ENCODE measurements at places on chromosomes 11 and 22.

DNA sequence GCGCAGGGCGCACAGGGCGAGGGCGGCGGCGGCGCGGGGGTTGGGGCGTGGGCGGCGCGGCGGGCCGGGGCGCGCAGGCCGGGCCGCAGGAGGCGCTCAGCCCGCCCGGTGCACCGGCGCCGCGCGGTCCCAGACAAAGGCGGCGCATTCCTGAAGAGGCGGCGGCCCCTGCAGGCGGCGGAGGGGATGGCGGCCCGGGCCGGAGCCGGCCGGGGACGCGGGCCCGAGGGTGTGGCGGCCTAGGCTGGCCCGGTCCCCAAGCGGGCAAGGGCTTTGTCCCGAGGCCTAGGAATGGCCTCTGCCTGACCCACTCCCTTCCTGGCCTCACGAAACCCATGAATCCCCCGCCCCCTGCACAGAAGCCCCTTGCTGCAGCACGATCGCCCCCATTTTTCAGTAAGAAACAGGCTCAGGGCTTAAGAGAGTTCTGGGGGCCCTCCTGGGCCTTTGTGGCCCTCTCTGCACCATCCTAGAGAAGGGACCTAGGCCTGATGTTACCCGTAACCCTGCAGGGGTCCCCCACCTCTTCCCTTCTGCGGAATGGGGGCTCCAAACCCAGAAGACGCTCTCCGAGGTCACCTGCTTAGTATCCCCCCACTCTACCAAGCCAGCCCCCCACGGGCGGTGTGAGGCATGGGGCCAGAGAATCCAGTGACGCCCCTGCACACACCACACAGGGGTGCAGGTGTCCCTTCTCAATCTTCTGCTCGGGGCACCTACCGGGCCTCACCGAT lies at the start of gene RTN4R:
Gene RTN4R (minus strand): TSS at position 40 of the 734 bp plus-strand sequence. CDS start 226 bp downstream, outside the sequence.
- peak; percentile 19 for DNase-seq

DNA sequence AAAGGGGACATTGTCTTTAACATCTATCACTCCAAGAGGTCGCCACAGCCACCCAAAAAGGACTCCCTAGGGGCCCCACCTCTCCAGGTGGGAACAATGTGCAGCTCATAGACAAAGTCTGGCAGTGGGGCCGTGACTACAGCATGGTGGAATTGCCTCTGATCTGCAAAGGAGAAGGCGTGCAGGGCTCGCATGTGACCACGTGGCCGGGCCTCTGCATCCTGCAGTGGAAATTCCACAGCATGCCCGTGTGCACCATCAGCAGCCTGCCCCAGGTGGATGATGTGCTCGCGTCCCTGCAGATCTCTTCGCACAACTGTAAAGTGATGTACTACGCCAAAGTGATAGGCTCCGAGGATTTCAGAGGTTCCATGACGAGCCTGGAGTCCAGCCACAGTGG lies 18.5 kb downstream of the ALKBH3 start:
- DNase-seq: no peak

DNA sequence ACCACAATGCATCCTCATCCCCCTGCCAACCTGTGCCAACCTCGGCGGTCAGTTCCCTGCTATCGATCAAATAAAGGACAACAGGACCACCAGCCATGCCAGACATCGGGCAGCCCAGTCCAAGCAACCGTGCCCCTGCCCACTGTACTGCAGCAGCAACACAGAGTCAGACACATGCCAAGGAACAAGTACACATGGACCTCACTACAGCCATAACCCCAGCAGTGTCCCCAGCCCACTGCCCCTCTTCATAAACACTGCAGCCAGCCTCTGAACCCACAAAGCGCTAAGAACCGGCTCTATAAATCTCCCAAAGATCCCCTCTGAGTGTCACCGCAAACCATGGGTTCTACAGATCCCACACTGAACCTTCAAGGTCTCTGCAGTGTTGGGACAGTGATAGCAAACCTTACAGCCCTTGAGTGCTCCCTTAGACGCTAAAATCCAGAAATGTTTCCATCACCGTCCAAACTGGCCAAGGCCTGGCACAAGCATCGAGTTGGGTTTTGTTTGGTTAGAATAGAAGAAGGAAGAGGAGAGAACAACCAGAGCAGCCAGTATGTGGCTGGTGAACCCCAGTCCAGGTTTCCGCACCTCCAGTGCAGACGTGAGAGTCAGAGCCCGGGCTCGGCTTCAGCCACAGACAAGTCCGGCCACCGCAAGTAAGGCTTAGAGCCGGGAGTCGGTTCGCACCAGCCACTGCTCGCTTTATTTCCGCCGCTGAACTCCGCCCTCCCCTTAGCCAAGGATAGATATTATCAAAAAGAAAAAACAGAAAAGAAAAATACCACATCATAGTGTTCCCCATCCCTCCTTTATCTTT lies 7.9 kb downstream of the PAX6 start:
- DNase-seq: no peak

GRCh38 chr11:129392995-129393394 lies 17.3 kb downstream of the BARX2 start:
- no peak for DNase-seq

DNA sequence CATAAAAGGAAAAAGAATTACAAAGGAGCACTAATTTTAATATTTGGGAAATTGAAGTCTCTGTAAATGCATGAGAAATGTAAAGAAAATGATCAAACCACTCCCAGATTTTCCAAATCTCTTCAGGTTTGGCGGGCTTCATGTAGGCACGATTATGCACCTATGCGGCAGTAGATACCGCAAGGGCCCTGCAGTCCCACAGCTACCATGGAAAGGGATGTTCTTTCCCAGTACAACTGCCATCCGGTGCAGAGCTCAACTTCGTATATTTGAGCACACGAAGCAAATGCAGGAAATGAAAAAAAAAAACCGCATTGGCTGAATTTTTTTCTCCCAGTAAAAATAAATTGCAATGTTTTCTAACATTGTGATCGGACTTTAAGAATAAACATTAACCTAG lies 1.4 kb downstream of the SLC17A6 start:
- no peak for DNase-seq

DNA sequence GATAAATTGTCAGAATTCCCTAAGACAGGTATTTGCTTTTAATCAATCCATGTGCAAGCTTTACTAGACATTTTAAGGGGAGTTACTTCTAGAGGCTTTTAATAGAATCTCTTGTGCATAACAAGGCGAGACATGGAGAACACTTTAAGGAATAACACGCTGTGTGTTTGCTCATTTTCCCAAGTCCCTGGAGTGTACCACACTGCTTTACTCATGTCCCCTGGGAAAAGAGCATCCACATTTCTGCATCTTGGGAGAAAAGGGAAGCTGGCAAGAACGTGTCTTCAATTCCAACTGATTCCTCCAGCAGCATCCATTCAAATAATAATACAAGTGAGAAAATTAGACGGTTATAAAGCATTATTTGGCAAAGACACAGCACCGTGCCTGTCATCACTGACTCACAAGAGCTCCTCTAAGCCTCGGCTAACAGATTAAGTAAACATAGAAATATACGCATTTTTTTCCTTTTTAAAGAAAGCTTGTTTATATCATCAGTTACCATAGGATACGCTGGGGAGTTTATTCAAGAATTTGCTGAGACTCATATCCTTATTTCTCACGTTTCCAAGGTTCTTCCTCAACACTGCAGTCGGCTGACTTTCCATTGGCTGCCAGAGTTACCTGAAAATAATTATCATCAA lies 121.5 kb downstream of the CD44 start:
- DNase-seq: no peak

DNA sequence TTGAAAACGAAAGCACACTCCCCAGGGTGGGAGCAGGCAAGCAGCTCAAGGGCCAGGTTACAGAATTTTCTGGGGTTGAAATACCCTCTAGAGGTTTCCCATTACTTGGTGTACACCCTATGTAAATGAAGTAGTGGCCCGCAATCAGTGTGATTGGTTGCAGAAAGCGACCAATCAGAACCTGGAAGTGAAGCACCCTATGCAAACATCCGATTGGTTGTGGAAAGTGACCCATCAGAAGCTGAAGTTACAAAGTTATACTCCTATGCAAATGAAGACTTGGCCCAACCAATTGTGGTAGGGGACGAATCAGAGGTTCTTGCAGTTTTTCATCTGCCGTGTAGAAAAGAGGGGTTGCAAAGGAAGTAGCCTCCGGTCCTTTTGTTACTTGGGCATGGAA lies 19.2 kb downstream of the PRR5 start:
- no peak for DNase-seq

GRCh38 chr11:72070491-72070890 lies 9.9 kb downstream of the NUMA1 start:
- DNase-seq: no peak

- DNase-seq: no peak
Measured at GRCh38 chr11:7667460-7667859, 5.8 kb downstream of the CYB5R2 start.

DNA sequence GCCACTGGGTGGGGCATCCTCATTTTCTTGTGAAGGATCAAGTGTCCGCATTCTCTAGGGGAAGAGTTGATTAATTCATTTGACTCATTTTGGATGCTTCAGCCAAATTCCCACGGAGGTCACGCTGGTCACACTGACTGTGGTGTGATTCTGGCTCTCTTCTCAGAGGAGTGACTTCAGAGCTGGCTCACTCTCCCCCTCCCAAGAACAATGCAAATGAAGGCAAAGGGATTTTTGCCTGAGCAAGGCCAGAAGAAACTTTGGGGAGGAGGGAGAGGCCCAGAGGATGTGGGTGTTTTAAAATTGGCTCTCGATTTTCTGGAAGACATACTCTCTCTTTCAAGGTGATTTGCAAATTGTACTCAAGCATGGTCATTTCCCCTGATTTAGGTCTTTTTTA lies 51.1 kb upstream of the LMO2 start:
- DNase-seq: no peak

DNA sequence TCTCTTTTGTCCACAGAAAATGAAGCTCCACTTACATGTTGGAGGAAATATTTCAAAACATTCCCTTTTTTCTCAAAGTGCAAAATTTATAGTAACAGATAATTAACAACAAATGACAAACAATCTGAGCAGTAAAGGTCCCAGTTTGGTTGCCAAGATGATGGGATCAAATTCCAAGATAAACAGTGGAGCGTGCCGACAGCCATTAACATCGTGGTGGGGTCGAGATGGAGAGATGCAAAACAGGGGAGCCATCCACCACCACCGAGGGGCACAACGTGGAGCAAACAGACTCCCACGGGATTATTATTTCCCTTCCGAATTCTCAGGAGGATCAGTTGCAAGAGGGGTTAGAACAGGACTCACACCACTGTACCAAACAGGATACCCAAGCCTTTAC lies 17.2 kb downstream of the MPPED2 start:
- no peak for DNase-seq

GRCh38 chr11:61416941-61417340 lies 12.8 kb downstream of the CPSF7 start:
- no peak for DNase-seq

DNA sequence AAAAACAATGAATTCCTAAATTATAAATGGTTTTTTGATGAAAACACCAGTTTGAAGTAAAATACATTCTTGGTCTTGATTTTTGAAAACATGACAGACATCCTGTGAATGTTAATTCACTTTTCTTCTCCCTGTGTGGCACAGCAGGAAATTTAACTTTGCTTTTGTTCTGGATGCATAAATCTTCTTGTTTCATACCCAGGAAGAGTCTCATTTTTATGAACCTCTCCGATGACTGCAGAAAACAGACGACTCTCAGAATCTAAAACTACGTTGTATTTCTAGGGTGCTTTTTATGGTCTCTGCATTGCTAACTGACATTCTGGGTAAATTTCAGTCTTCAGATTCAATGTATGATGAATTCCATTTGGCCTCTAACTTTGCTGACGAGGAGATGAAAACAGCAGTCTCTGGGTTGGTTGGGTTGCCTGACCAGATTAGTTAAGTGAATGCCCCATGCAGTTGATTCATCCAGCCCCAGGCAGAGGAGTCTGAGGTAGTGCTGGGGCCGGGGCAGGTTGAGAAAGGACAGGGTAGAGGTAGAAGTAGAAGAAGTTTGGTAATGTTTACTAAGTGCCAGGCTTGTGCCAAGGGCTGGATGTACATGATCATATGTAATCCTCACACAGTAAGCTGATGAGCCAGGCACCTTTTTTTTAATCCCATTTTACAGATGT lies 20.1 kb downstream of the TCP11L1 start:
- DNase-seq: no peak

DNA sequence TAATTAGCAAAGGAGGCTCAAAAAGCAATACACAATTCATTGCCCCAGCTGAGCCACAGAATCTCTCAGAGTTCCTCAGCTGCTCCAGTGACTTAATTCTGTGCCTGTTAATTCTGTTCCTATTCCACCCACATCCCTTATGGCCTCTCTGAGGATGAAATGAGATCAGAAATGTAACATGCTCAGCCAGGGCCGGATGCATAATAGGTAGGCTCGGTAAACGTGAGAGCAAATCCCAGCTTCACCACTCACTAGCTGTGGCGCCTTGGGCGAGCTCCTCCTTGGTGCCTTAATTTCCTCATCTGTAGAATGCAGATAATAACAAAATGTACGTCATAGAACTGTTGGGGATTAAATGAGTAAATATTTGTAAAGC lies 42.8 kb upstream of the DKK3 start:
- no peak for DNase-seq

- peak; percentile 61 for DNase-seq
Measured at GRCh38 chr22:46592390-46592872, 27.8 kb upstream of the GRAMD4 start.

DNA sequence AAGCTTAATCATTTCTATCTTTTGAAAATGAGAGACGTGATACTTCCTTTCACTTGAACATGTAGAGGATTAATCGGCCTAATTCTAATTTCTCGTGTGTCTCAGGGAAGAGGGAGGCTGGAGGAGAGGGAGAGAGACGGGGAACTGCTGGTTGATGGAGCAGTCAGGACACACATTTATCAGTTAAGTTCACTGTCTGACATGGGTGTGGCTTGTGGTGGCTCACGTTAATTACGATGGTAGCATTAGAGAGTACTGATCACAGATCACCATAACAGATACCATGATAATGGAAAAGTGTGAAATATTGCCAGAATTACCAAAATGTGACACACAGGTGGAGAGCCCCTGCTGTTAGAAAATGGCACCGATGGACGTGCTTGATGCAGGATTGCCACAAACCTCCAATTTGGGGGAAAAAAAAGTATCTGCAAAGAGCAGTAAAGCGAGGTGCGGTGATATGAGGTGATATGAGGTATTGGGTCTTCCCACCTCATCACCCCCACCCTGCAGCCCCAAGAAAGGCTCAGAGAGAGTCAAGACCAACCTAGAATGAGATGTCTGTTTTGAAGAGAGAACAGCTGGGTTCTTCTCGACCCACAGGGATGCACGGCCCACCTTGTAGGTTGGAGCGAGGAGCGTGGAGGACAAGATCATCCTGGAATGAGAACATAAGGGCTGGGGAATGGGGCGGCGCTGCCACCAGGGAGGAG lies 19.7 kb downstream of the ZBED4 start:
- DNase-seq: no peak

DNA sequence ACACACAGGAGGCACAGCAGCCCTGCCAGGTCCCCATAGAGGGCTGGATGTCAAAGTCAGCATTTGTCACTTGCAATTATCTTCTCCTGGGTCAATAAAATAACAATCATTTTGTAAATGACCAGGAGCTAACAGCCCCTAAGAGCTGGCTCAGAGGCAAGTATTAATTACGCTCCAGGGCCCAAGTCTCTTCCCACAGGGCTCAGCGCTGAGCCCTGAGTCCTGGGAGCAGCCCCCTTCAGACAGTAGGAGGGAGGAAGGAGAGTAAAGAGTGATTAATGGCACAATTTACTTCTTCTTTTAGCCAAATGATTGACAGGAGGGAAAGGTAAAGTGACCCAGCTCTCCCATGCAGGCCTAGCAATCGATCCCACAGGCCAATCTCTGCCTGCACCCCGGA lies 99.0 kb upstream of the DRD2 start:
- no peak for DNase-seq
